ENCODE measurements at places on chromosomes 12 and 14.

- DNase-seq = no peak
Measured at GRCh38 chr12:115422845-115423545, 739.0 kb upstream of the TBX3 start.

DNA sequence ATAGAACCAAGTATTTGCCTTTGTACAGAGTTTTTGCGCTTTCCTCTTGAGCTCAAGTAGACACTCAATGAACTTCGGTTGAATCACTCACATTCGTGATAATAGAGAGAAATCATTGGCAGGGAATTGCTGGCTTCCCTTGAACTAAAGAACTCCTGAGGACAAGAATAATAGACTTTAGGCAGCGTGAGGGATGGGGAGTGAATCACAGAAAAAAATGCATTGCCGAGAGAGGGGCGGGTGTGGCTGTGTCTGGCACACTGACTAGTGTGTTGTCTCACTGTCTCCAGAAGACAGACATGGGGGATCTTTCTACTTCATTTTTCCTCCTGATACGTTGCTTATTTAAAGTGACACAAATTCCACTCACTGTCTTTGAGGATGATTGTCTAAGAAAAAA, 805.2 kb downstream of the BCL11B start:
- DNase-seq = no peak

DNA sequence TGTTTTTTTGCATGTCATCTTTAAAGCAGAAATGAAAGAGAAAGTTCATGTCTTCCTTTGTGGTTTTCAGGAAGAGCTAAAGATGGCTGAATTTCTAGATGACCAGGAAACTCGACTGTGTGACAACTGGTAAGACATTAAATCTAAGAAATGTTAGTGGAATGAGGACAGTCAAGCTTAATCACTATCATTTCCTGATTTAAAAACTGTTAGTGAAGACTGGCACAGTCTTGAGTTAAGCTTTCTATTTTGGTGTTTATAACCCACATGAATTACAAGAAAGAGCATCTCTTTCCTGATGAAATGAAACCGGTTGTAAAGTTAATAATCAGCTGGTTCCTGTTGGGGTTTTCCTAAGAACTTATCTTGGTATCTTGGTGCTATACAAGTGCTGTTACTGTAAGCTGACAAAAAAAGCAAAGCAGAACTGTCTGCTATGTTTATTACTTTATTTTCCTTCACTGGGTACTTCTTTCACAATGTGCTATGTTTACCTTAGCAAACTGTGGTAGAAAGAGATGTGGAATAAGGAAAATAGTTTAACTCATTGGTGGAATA, 5.2 kb downstream of the TRAFD1 start:
- DNase-seq = no peak

- DNase-seq = peak; percentile 16
Measured at GRCh38 chr14:70023871-70024270, 144.7 kb downstream of the SMOC1 start.

DNA sequence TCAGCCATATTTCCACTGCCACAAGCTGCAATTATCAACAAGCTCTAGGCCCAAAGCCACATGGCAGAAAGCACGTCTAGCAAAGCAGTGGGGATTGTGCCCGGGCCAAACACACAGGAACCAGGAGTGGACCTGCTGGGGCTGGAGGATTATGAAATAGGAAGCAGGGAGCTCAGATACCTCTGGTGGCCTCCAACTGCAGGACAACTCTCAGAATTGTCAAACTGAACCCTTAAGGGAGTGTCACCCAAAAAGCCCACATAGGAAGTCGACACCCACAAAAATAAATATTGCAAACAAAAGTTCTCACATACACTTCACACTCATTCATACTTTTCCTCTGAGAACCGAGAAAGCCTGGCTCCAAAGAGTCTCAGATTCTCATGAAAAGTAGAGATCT, 26.1 kb downstream of the KCTD10 start:
- DNase-seq = no peak

DNA sequence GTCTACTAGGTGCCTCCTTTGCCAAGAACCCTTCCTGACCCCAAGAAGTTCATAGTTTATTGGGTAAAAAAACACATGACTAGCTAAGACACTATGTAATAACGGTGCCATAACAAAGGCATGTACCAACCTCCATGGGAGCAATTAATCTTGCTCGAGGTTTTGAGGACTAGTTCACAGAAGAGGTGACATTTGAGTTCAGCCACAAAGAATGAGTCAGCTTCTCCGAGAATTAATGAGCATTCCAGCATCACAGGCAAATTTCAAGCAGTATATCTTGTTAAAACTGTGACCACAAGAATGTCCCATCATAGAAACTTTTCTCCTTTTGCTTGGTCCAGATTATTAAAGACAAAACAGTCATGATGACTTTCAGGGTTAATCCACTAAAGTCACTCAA, 113.0 kb upstream of the RAP1B start:
- peak; percentile 93 for DNase-seq

DNA sequence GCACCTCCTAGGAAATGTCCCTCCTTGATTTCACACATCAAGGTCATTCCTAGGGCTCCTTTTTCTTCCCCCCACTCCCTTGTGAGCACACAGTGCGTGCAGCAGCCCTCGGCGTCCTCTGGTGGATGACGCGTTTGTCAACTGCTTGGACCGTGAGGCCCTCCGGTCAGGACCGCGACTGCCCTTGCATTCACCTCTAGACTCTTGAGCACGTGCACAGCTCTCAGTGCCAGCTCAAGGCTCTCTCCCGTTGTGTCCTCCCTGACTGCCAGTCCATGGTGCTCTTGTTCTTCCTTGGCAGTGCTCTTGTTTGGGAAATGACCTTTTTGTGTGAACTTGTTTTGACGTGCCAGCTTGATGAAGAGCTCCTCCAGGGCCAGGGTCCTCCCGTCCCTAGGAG, 67.9 kb downstream of the TSPAN9 start:
- no peak for DNase-seq

GRCh38 chr12:114876968-114877680, 193.1 kb upstream of the TBX3 start:
- no peak for DNase-seq

- DNase-seq = no peak
Measured at GRCh38 chr14:39755269-39755878, 323.1 kb upstream of the FBXO33 start.

GRCh38 chr12:95390932-95391331, 83.0 kb upstream of the METAP2 start:
- DNase-seq = no peak

- DNase-seq = no peak
Measured at GRCh38 chr14:44700184-44700583, 193.1 kb upstream of the FSCB start.

GRCh38 chr12:104108755-104109445, 29.1 kb downstream of the NFYB start:
- peak; percentile 85 for DNase-seq

DNA sequence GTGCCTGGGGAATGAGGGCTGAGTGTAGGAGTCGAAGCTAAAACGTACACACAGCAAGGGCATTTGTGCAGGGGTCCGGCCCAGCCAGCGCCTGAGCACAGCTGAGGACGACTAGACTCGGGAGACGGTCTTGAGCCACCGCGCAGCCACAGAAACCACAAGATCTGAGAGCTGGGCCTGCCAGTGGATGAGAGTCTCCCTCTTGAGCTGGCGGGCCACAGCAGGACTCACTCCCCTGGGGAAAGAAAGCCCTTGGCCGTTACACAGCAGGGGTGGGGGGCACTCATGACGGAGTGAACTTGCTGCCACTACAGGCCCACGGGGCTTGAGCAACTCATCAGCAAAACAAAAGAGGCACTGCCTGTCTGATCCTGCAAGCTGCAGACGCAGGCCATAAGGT, 23.0 kb downstream of the STX2 start:
- DNase-seq = no peak

- DNase-seq = peak; percentile 39
Measured at GRCh38 chr12:67748743-67749040, 100.1 kb downstream of the DYRK2 start.

DNA sequence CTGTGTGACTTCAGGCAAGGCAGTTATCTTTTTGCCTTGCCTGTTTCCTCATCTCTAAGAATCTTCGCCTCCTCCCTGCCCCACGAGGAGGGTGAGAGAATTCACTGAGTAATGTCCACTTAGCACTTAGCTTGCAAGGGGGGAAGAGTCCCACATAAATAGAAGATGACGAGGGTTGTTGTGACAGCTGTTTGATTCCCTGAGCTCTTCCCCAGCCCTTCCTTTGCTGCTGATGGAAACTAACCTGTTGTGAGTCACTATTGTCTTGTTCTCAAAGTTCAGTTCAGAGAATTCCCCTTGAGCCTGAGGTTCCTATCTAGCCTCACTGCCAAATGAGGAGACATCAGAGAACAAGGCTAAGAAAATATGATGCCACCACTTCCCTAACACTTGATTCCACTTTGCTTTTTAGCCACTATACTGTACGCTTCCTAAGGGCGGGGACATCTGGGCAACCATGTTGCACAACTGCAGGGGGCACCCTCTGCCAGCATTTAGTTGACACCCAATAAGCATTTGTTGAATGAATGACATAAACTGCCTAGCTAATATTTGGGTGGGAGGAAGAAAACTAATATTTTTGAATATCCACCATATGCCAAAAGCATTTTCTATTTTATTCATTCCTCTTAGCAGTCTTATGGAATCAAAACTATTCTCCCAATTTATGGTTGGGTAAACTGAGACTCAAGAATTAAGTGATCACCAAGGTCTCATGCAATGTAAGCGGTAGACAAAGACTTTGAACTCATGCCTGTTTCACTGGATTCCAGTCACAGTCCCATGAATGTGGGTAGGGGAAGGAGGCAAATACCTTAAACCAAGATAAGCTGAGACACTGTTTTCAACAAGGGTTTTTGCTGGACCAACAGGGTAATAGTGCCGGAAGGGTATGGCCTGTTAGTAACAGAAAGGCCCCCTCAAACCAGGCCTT, 77.6 kb downstream of the ZFP36L1 start:
- peak; percentile 83 for DNase-seq

DNA sequence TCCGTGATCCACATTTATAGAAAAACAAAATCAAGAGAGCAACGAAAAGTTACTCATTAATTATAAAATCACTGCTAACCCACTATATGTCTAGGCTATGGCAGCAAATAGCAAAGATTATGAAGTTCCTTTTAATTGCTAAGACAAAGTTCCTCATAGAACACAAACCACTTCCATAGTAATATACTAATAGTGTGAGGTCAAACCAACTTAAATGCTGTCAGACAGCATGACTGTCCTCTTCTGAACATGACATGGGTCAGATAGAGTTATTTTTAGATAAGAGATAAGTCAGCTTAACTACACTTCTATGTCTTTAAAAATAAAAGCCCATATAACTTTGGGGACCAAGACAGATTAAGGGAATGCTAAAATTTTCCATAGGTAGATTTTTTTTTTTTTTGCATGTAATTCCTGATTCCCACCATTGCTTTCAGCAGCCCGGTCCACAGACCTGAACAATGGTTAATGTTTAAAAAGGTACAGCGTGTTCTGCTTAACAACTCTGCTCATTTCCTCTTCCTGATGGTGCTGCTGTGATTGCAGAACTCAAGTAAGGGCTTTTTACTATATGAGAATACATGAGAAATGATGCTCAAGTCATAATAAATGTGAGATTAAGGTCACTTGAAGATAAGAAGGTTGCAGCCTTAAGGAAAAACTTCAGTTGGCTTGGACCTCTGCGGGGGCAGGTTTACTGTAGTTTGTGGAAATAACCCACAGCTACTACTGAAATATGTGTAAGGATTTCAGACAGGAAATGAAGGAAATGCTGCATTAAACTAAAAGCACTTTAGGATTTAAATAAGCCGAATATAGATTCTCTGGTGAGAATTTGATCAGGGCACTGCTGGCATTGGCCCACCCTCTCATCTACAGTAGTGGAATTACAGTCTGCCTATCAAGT, 37.7 kb upstream of the DUSP6 start:
- no peak for DNase-seq
